GM04503 (cell line): ENCODE measurements at places on chromosomes 3 and 15.

- peak; percentile 65 for DNase-seq
These were observed 69.2 kb upstream of the MFGE8 start for GRCh38 chr15:88982304-88982945.

GRCh38 chr15:88028024-88028423 is 228.5 kb downstream of the NTRK3 start:
- DNase-seq: no peak

DNA sequence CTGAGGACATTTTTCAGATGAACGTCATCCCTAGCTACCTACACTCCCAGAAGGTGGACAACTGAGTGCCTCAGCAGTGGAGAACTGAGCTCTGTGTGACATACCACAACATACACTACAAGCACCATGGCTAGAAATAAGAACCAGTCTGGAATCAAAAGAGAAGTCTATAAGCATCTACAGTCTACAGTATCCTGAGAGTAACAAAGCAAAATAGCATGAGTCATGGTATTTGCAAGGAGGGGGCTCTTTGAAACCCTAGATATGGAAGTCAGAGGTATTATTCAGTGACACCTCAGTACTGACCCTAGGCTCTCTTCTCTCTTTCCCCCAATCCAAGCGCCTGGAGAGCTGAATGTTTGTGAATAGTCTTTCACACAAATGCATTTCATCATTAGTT is 87.5 kb downstream of the TNIK start:
- DNase-seq: no peak

GRCh38 chr15:48936666-48937065 is 27.1 kb downstream of the SHC4 start:
- peak; percentile 88 for DNase-seq

GRCh38 chr15:41972253-41973242 is at the start of gene EHD4:
EHD4 (minus strand) TSS chr15:41972557; CDS start chr15:41972494, 63 bp downstream.
- peak; percentile 94 for DNase-seq

GRCh38 chr3:188861842-188862744 is 309.7 kb upstream of the TPRG1 start:
- no peak for DNase-seq

DNA sequence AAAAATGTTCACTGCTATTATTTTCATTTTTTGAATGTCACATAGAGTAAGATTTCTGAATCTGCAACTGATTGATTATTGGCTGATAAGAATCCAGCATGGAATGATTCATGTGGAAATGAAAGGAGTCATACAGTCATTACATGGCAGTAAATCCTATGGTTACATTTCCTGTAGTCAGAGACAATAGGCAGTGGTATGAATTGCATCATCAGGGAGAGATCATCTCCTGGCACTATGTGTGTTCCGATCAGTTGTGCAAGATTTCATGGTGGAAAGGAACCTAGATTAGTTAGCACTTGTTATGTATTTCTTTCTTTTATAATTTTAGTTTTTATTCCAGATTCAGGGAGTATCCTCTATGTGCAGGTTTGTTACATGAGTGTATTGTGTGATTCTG is 38.8 kb downstream of the SLC12A1 start:
- no peak for DNase-seq

- no peak for DNase-seq
These were observed 22.2 kb downstream of the PXYLP1 start for GRCh38 chr3:141253811-141254210.

DNA sequence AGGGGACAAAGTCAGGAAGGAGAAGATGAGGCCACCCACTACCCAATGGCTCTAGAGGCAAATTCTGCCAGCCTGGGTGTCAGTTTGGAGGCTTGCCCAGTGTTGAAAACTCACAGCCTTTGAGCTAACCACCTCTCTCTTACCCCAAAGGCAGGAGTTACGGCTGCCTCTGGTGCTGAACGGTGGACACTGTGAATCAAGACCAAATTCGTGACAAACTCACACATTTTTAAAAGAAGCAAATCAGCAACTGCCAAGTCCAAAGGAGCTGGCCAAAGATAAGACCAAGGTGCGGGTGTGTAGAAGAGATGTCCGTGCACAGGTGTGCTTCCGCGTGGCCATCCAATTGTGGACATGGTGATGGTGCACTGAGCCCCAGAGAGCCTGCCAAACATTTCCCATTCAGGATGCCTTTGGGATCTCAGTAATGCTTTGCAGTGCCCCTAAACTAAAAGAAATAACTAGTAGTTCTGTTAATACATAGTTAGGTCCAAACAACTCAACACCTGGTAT is 74.6 kb downstream of the FAM174B start:
- DNase-seq: no peak

DNA sequence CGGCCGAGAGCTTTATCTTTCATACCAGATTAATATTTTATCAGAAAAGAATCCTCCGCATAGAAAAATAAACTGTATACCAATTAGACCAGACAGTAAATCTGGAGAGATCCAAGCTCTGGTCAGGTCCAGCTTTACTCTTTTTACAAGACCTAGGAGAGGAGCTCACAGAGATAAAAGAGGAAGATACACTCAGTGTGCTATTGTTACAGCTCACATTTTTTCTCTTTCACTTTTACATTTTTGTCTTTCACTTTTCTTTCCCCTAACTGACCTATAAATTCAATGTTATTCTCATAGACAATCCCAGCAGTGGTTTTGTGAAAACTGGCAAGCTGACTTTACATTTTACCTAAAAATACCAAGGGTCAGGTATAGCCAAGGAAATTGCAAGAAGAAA is 55.8 kb downstream of the GUCA1C start:
- no peak for DNase-seq
